ENCODE measurements at places on chromosomes 4 and X.
A peak's percentile ranks its signal among the peaks of the same experiment; 100 is the strongest.

- DNase-seq, result no peak
These were observed 637.2 kb upstream of the CPEB2 start for GRCh38 chr4:14364953-14365536.

- DNase-seq, result peak; percentile 53
These were observed 150.0 kb downstream of the MAML3 start for GRCh38 chr4:140003876-140004548.

DNA sequence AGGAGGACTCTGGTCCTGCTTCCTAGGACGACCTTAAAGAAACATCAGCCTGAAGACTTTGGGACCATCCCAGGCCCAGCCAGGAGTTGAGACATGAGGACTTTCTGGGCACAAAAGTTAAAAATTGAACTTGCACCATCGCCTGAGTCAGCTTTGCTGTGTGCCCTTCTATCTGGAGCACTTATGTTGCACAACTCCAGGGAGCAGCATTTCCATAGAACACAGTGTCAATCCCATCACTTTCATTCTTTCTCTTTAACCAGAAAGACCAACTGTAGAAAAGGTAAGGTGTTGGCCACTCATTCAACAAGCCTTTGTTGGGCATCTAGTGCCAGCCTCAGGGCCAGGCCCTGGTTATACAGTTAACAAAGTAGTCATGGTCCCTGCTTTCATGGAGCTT is 8.6 kb upstream of the CLDN24 start:
- no peak for DNase-seq

- peak; percentile 89 for DNase-seq
These were observed 30.0 kb downstream of the AFAP1 start for GRCh38 chr4:7909463-7910262.

DNA sequence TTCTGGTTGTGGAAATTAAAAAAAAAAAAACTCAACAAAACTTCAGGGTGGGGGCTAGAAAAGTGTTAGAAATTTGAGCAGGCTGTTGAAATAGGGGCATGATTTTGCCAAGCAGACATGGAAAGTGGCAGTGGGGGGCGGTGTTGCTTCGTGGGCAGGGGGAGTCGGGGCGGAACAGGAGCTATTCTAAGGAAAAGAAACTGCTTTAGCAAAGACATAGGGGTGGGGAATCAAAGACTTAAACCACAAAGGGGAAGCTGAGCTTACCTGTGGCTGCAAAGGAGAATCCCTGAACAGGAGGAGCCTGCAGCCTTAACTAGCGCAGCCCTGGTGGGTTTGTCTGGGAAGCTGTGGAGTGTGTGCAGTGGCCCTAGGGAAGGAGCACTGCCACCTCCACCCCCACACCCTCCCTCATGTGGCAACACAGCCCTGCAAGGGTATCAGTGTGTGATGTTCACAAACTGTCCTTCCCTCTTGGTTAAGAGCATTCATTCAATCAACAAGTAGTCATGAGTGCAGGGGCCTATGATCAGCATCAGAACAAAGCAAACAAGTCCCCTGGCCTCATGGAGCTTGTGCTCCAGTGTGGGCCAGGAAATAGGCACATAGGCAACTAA is 20.5 kb downstream of the SEL1L3 start:
- DNase-seq, result no peak

GRCh38 chr4:165600959-165601683 is 222.3 kb downstream of the CPE start:
- no peak for DNase-seq

All from G401 (cell line).